ENCODE measurements at places on chromosomes 5 and 9.

DNA sequence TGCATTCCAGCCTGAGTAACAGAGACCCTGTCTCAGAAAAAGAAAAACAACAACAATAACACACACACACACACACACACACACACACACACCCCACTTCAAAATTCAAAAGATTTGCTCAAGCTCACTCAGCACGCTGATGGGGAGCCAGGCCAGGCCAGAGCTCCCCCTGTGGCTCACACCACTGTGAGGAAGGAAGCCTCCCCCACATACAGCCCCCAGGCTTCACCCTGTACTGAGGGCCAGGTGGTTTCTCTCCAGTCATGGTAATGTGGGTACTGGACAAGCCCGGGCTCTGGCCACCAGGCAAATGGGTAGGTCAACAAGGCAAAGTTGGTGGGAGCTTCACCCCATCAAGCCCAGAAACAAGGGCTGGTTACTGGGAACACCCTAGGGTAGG, 19.0 kb downstream of the ATOX1 start:
- no peak for DNase-seq

DNA sequence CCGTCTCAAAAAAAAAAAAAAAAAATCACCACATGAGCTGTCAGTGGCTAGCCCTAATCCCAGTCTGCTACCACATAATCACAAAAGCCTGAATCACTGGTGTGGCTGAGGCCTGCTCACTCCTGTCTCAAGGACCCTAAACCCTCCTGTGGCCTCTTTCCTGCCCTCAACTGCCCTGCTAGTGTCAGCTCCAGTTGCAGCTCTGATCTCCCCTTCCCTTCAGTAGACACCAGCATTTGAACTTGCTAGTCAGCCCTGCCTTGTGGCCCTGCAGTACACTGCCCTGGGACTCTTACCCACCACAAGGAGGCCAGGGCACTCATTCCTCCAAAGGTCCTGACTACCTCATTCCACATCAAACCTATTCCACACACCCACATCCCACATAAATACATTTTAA, 9.5 kb upstream of the P4HA2 start:
- DNase-seq: no peak

GRCh38 chr9:80020530-80020929, 448.8 kb downstream of the TLE4 start:
- no peak for DNase-seq

DNA sequence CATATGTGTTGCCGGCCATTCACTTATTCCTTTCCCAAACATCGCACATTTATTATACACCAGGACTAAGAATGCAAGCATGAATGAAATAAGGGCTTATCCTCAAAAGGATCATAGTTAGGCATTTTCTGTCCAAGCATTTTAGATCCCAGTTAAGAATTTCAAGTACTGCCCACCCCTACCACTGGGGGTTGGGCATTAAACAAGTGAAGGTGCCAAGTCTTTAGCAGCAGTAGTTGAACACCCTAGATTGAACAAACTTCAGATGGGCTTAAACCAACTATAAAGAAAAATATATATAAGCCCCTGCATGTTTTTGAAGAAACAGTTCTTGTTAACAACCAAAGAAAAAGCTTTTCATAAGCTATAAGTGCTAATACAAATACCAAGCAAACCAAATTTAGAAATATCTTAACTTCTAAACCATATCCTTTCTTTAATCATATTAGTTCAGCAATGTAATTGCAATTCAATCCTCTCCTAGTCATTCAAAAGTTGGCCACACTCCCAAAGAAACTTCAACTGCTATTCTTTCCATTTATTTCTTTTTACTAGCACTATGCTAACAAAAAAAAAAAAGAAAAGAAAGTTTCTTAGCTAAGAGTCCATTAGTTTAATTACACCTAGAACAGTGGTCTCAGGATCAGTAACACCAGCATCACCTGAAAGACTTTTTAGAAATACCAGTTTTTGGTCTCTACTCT, 149.8 kb downstream of the MLLT3 start:
- DNase-seq: no peak

DNA sequence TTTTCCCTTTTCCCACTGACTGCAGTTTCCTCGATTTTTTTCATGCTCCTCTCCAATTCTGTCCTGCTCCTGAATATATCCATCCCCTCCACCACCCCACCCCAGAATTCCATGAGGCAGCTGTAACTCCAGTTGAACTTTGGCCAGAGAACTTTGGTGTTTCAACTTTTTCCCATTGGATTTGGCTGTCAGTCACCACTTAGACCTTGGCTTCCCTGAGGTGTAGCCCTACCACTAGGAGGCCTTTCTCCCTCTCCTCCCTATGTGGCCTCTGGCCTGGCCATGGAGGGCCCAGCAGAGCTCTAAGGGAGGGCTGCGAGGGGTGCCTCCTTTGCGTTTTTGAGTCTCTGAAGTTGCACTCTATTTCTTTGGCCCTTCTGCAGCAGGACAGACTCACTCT, 261.3 kb downstream of the PIK3R1 start:
- peak; percentile 27 for DNase-seq
